ENCODE measurements at places on chromosomes 5 and 9.
A peak's percentile ranks its signal among the peaks of the same experiment; 100 is the strongest.

DNA sequence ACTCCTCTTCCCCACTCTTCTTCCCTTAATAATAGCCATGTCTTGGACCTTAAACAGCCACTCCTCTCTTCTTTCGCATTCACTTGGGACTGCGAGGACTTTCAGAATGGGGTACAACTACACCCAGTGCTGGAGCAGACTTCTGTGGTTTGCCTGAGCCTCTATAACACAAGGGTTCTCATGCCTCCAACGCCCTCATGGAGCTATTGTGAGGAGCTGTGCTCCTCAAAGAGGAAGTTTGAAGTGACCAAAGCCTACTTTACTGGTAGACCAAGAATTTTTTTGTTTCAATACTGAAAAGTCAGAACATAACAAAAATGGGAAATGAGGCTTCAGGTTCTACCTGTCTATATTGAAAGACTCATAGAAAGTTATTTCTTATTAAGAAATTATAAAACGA is 316.4 kb downstream of the PIK3R1 start:
- no peak for DNase-seq

DNA sequence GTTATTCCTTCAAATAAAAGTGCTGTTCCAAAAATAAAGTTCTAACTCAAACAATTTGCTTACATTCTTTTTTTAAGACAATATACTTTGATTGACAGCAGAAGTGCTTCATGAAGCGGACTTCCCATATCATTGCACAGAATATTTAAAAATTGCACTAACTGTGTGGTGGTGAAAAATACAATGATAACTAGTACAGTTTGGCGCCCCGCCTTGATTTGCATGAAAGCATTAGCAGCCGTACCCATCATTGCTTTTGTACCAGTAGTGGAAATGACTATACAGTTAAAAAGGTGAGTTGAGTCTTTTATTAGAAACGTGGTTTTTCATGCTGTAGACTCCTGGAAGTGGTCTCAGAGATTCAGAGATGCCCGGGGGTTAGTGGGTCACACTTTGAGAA is 69.5 kb upstream of the MAP3K1 start:
- DNase-seq, result no peak

DNA sequence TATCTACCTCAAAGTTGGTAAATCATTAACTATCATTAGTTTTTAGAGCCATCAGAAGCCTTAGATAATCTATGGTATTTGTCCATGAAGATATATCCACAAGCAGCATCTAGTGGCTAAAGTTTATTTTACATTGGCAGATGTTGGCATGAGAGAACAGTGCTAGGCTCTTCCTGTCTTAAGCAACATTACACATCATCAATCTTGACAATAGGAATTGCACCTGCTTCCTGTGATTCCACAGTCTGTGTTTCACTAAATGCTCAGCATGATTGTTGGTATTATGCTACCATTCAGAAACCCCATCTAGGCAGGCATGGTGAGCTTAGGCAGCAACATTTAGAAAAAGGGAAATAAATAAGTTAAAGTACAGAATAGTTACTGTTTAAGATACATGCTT is 246.6 kb downstream of the SLCO4C1 start:
- no peak for DNase-seq

DNA sequence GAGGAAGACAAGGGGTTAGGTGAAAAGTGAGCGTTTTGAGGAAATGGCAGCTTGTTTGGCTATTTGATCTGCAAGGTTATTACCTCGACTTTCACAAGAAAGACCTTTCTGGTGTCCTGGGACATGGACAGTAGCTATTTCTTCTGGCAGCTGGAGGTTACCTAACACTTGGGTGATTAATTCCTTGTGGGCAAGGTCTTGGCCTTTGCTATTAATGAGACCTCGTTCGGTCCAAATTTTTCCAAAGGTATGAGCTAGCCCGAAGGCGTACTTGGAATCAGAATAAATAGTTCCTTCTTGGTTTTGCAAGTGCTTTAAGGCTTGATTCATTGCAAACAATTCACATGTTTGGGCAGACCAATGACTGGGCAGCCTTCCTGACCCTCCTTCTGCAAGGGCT is 4.9 kb downstream of the GTF3C5 start:
- no peak for DNase-seq

- peak; percentile 58 for DNase-seq
Observed at GRCh38 chr5:152638996-152639552, 234.0 kb upstream of the NMUR2 start.

DNA sequence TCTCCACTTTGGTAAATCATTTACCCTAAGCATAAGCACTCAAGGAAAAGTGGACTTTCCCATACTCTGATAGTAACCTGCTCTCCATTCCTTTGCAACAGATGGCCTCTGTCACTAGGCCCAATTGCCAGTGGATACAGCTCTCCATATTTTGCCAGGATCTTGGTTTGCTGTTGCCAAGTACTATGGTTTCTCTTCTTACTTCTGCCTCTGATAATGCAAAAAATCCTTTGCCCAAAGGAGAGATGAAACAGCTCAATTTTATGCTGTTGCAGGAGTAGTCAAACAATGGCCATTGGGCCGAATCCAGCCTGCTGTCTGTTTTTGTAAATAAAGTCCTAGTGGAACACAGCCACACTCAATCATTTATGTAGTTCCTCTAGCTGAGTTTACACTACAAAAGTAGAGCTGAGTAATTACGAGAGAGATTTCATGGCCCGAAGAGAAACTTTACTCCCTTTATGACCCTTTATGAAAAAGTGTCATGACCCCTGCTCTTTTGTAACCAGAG is 92.5 kb downstream of the HTR4 start:
- no peak for DNase-seq

DNA sequence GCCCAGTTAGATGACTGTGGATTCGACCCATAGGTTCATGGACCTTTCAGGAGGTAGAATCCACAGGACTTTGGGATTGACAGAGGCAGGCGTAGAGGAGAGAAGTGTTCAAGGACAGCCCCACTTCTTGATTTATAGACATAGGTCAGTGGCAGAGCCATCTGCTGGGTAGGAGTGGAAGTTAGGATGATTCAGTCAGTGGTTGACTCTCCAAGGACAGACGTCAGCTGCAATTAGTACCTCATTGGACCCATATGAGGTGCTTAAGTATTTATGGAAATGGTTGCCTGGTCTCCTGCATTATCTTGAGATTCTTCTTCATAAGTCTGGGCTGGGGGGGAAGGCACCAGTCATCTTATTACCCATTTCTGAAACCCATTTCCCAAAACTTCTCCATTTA is 70.9 kb downstream of the SH3RF2 start:
- no peak for DNase-seq

DNA sequence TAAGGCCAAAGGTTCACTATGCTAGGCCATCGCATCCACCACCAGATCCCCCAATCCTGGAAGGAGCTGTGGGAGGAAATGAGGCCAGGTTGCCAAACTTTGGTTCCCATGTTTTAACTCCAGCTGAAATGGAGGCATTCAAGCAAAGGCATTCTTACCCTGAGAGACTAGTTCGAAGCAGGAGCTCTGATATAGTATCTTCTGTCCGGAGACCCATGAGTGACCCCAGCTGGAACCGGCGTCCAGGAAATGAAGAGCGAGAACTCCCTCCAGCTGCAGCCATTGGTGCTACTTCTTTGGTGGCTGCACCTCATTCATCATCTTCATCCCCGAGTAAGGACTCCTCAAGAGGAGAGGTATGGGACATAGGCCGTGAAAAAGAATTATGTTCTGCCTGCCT is 75.6 kb downstream of the GAPVD1 start:
- no peak for DNase-seq

All from muscle of arm (tissue), 14 donors.